ENCODE measurements at places on chromosomes 2 and 18. TPM values are rescaled to one million over a fixed set of nuclear protein-coding genes. Genes with fewer than 3 reads are reported as not detected.

DNA sequence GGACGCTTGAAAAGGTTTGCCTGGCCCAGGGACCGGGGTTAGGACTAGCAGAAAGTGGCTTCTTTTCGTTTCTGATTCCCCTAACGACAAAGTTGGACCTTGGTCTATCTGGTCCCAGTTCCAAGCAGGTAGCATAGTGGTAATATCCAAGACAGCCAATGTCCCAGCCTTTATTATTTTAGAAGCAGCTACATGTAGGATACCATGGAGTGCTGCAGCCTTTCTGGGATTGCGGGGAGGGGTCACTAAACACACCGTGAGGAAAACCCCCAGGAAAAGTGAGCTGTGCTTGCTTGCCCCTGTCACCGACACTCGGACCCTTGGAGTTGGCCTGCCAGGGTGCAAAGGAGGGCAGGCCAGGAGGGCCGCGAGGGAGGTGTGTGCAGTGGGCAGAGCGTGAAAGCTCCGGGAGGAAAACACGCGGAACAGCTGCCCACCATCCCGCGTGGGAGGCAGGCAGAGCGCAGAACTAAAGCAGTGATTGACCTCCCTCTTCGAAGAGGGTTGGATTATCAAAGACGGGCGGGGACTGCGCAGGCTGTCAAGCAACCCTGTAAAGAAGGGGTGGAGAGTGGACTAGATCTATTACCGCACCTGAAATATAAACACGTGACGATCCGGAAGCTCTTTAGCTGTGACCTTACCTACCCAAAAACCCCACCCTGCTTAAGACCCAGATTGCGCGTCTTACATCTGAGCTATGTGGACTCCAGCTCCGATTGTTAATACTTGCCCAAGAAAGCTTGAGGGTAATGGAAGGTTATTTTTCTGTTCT is 624 bp upstream of the MAP4K3 start:
- peak; percentile 63 for DNase-seq
- no peaks in the 10 kb centered on the region for H3K36me3 ChIP-seq
- H3K27ac ChIP-seq, result peak overlapping the region; percentile 95
- peak overlapping the region; percentile 90 for H3K4me3 ChIP-seq
- H3K27me3 ChIP-seq, result no peaks in the 10 kb centered on the region

GRCh38 chr2:101193033-101193626 is 41.9 kb upstream of the TBC1D8 start:
- H3K36me3 ChIP-seq, result no peaks in the 10 kb centered on the region
- no peak overlapping the region for H3K27ac ChIP-seq
- no peak for DNase-seq
- no peaks in the 10 kb centered on the region for H3K4me1 ChIP-seq

DNA sequence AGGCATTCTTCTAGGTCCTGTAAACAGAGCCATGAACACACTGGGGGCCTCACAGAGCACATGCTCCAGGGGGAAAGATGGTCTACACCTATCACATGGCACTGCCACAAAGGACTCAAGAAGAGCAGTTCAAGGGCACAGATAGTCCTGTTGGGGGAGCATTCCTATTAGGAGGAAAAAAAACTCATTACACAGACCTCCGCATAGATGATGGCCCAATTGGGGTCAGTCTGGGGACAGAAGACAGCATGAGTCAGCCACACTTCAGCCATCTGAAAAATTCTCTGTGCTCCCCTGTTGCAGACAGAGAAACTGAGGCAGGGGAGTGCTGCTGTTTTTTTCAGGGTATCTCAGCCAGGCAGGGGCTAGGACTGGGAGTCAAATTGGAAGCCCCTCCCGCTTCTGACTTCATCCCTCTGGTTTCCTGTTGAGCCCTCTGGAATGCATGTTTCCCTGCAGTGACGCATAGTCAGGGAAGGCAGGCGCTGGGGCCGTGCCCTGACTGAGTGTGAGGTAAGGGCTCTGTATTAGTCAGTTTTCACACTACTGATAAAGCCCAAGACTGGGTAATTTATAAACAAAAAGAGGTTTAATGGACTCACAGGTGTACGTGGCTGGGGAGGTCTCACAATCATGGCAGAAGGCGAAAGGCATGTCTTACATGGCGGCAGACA is 67.9 kb downstream of the RHOB start:
- no peak overlapping the region for H3K27ac ChIP-seq
- no peaks in the 10 kb centered on the region for H3K36me3 ChIP-seq
- peaks cover 2% of the 10 kb centered on the region for H3K4me1 ChIP-seq
- H3K4me3 ChIP-seq, result no peak overlapping the region

ATP5F1A gene
- 276 TPM for total RNA-seq

- no peaks in the 10 kb centered on the region for H3K27me3 ChIP-seq
- DNase-seq, result no peak
- no peak overlapping the region for H3K27ac ChIP-seq
Observed at GRCh38 chr18:5110266-5110665, 86.8 kb downstream of the AKAIN1 start.

KCNG2 gene
- total RNA-seq, result 0.17 TPM

DNA sequence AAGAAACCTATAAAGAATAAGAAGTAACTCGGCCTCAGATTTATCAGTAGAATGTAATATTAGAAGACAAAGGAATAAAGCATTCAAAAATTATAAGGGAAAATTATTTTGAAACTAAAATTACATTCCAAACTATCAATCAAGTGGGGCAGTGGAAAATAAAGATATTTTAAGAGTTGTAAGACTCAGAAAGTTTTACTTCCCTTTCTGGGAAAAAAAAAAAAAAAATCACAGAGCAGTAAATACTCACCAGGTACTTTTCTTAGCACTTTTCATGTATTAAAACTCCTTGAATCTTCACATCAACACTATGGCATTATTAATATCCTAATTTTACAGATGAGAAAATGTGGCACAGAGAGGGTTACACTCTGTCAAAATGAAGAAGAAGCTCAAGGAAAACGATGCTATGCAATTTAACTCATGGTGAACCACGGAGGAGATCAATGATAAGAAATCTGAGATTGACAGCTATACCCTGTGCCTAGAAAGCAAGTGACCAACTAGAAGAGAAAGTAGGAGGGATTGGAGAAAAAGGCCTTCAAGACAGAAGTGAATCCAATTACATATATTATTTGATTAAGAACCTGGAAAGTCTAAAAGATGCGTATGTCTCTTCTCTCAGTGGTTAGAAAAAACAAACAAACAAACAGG is 238.9 kb upstream of the ID2 start:
- no peak overlapping the region for H3K4me3 ChIP-seq
- DNase-seq, result no peak
- no peaks in the 10 kb centered on the region for H3K36me3 ChIP-seq

GRCh38 chr2:121710470-121711170 is 26.1 kb downstream of the NIFK start:
- no peak overlapping the region for H3K27ac ChIP-seq
- H3K27me3 ChIP-seq, result no peaks in the 10 kb centered on the region
- H3K4me3 ChIP-seq, result no peak overlapping the region
- no peak for DNase-seq

GRCh38 chr2:110678457-110679336 is 834 bp upstream of the BUB1 start:
- no peaks in the 10 kb centered on the region for H3K36me3 ChIP-seq
- H3K27me3 ChIP-seq, result no peaks in the 10 kb centered on the region
- peak; percentile 34 for DNase-seq
- peaks cover 10% of the 10 kb centered on the region for H3K4me1 ChIP-seq

DNA sequence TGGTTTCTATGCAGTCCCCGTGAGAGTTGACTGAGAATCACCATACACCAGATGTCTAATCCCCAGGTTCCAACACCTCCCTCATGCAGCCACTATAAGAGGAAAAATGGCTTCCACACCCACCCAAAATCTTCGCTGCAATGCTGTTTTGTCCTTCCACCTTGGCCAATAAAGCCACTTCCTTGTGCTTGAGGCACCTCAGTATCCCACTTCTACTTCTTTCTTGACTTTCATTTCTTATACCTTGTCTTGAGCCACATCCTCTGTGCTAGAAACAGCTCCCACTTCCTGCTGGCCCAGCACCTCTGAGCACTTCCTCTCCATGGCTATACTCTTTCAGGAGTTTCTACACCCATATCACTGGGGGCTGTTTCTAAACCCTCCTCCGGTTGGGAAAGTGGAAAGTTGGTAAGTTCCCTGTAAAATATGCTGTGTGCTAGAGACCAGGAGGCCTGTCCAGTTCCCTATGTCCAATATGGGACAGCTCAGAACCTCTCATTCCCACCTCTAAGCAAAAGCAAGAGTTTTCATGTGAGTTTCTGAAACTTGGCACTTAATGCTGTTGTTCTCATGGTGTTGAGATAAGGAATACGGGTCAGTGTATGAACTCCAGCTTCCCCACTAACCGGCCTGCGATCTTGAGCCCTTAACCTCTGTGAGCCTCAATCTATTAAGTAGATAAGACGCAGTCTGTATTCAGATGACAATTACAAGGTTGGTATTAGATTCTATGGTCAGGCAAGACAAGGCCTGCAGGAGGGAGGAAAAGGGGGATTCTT is 209.1 kb upstream of the ID2 start:
- no peaks in the 10 kb centered on the region for H3K36me3 ChIP-seq
- H3K4me3 ChIP-seq, result no peak overlapping the region
- H3K27ac ChIP-seq, result no peak overlapping the region
- no peaks in the 10 kb centered on the region for H3K4me1 ChIP-seq
- H3K27me3 ChIP-seq, result no peaks in the 10 kb centered on the region

- no peak overlapping the region for H3K4me3 ChIP-seq
- no peaks in the 10 kb centered on the region for H3K36me3 ChIP-seq
- no peaks in the 10 kb centered on the region for H3K27me3 ChIP-seq
Observed at GRCh38 chr2:12455661-12456060, 261.1 kb upstream of the TRIB2 start.

- no peak for DNase-seq
- peak overlapping the region; percentile 5 for H3K4me3 ChIP-seq
- no peak overlapping the region for H3K27ac ChIP-seq
- no peaks in the 10 kb centered on the region for H3K27me3 ChIP-seq
- H3K4me1 ChIP-seq, result peaks cover 2% of the 10 kb centered on the region
- no peaks in the 10 kb centered on the region for H3K36me3 ChIP-seq
Observed at GRCh38 chr2:219433666-219434467, 776 bp upstream of the SPEG start.

TOGARAM2 gene
- 4.0 TPM for total RNA-seq

DNA sequence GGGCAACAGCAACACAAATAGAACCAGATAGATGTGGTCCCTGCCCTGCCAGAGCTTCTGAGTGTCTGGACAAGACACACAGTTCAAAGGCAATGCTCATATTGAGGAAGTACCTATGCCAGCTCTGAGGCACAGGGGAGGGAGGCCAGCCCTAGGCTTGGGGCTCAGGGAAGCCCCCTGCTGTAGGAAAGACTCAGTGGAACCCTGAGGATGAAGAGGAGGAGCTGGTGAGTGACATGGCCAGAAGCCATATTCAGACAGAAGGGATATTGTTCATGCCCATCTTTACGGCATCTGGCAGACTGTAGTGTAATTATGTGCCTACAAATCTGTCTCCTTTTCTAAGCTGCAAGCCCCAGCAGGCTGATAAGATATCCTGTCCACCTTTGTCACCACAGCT is 8.8 kb downstream of the SIGLEC15 start:
- H3K4me3 ChIP-seq, result no peak overlapping the region
- H3K4me1 ChIP-seq, result peaks cover 7% of the 10 kb centered on the region
- no peaks in the 10 kb centered on the region for H3K27me3 ChIP-seq
- H3K27ac ChIP-seq, result no peak overlapping the region
- no peak for DNase-seq

- no peaks in the 10 kb centered on the region for H3K4me1 ChIP-seq
- no peaks in the 10 kb centered on the region for H3K36me3 ChIP-seq
- H3K27me3 ChIP-seq, result no peaks in the 10 kb centered on the region
- no peak overlapping the region for H3K4me3 ChIP-seq
- no peak overlapping the region for H3K27ac ChIP-seq
Observed at GRCh38 chr2:150470435-150470834, 17.0 kb downstream of the RND3 start.

SERPINB13 gene
- 0.46 TPM for total RNA-seq

C1QL2 gene
- not detected for total RNA-seq

FNDC4 gene
- total RNA-seq, result 64.0 TPM

DNA sequence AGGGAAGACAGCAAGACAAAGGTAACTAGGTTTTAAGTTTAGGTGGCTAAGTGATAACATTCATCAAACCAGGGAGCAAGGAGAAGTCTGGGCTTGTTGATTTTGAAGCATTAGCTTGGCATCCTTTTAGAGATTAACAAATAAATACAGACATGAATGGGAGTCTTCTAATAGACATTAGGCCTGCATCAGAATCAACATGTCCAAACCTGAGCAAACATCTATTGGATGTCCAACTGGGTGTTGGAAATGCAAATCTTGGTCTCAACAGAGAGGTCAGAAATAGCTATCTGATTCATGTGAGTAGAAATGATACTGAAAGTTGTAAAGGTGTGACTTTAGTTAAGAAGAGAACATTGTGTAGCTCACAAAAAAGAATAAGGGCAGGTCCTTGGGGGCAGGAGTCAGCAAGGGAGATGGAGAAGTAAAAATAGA is 85.5 kb upstream of the RND3 start:
- no peak for DNase-seq
- no peak overlapping the region for H3K27ac ChIP-seq
- no peaks in the 10 kb centered on the region for H3K4me1 ChIP-seq
- H3K27me3 ChIP-seq, result no peaks in the 10 kb centered on the region

CHMP1B gene
- total RNA-seq, result 33.0 TPM

CNOT11 gene
- total RNA-seq, result 21.0 TPM

- H3K27ac ChIP-seq, result no peak overlapping the region
- DNase-seq, result no peak
- H3K4me3 ChIP-seq, result no peak overlapping the region
- peaks cover 6% of the 10 kb centered on the region for H3K4me1 ChIP-seq
Observed at GRCh38 chr2:236945431-236946016, 140.2 kb upstream of the COPS8 start.

GRCh38 chr2:38093527-38094165 is 17.7 kb upstream of the CYP1B1 start:
- H3K27ac ChIP-seq, result no peak overlapping the region
- peaks cover 7% of the 10 kb centered on the region for H3K4me1 ChIP-seq
- DNase-seq, result no peak
- no peaks in the 10 kb centered on the region for H3K27me3 ChIP-seq
- H3K36me3 ChIP-seq, result no peaks in the 10 kb centered on the region
- H3K4me3 ChIP-seq, result no peak overlapping the region

GRCh38 chr2:20578895-20579825 is 71.7 kb downstream of the HS1BP3 start:
- H3K27ac ChIP-seq, result peak overlapping the region; percentile 75
- no peaks in the 10 kb centered on the region for H3K27me3 ChIP-seq
- H3K4me1 ChIP-seq, result peaks cover 16% of the 10 kb centered on the region
- H3K4me3 ChIP-seq, result no peak overlapping the region

DNA sequence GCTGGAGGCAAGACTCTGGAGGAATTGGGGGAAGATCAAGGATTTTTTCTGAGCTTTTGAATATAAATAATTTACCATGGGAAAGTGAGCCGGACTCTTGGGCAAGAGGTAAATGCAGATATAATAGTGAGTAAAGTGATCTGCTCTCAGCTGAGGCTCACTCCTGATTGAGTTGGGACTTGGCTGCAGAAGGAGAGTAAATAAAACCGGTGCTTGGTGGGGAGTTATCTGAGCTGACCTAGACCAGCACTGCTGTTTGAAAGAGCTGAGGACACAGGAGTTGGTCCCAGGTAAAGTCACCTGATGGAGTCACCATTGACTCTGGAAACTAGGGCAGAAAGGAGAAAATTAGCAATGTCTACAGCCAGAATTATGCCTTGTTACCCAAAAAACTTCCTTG is 57.3 kb upstream of the LRPPRC start:
- H3K4me3 ChIP-seq, result no peak overlapping the region
- H3K27ac ChIP-seq, result no peak overlapping the region
- DNase-seq, result no peak
- no peaks in the 10 kb centered on the region for H3K27me3 ChIP-seq
- no peaks in the 10 kb centered on the region for H3K4me1 ChIP-seq
- no peaks in the 10 kb centered on the region for H3K36me3 ChIP-seq

CCDC68 gene
- 12.1 TPM for total RNA-seq

FBXO36 gene
- 3.7 TPM for total RNA-seq
